Aorta (tissue), 5 donors: ENCODE measurements at places on chromosomes 3 and 15. TPM values are rescaled to one million over a fixed set of nuclear protein-coding genes. Genes with fewer than 3 reads are reported as not detected.

GRCh38 chr3:130728037-130728436 is 18.6 kb downstream of the PIK3R4 start:
- DNase-seq: no peak

DNA sequence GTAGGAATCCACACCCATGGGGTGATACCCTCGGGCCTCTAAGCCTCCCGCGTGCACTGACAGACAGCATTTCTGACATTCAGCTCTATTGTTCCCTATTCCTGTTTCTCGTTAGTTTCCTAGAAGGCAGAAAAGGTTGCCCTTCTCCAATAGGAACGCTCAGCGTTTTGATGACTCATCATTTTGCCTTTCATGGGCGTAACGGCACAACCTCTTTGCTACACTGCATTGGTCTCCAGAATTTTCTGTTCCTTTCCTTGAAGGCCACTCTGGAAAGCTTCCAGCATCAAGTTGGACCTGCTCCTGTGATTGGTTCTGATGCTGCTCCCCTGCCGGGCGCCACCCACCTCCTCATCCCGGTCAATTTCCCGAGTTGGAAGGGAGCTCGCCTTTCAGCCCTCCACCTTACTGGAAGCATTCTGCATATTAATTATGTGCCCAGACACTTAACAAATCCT is 13.0 kb upstream of the TNK2 start:
- DNase-seq: peak; percentile 9

DNA sequence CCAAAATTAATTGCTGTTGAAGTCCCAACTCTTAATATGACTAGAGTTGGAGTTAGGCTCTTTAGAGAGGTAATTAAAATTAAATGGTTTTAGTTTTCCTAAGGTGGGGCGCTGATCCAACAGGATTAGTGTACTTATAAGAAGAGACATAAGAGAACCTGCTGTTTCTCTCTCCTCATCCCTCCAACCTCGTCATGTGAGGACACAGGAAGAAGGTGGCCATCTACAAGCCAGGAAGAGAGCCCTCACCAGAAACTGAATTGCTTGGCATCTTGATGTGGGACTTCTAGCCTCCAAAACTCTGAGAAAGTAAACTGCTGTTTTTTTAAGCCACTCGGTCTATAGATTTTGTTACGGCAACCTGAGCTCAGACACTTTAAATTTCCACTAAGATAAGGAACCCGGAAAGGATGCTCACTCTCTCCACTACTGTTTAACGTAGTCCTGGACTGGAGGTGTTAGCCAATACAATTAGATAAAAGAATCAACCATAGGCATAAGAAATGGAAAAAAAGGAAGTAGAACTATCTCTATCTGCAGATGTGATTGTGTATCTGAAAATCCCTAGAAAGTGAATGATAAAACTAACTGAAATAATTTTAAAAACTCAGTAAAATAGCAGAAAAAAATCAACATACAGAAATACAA is 26.8 kb downstream of the DCBLD2 start:
- DNase-seq: no peak

GRCh38 chr15:36988947-36989346 is 111.4 kb downstream of the MEIS2 start:
- DNase-seq: no peak

DNA sequence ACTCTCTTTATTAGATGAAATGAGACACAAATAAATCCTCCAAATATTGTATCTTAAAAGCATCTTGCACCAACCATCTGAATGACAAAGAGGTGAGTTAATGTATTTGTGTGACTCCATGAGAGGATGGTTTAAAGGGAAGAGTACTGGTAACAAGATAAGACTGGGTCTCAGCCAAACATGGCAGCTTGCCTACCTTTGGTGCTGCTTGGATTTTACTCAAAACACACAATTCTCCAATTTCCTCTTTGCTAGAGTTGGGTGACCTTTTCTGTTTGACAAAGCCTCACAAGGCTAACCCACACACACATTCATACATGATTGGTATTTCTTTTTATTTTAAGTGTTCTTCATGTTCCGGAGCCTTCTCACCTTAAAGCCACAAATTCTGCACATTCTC is 506.4 kb downstream of the FGF12 start:
- DNase-seq: no peak

GRCh38 chr3:156497326-156497725 is 57.6 kb downstream of the SSR3 start:
- no peak for DNase-seq

- no peak for DNase-seq
These were observed 2.0 kb downstream of the MGLL start for GRCh38 chr3:127820221-127820825.

DNA sequence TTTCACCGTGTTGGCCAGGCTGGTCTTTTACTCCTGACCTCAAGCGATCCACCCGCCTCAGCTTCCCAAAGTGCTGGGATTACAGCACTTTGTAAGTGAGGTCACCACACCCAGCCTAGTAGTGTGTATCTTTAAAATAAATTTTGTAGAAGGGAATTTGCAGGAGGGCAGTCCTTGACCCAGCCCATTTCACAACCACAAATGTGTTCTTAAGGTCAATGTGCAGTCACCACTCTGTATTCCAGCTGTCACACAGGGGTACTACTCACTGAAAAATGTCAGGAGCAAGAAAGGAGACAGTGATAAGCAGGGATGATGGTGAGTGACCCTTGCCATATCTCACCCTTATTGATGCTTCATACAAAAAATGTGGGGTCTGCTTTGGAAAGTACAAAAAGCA is 98.5 kb downstream of the FRMD5 start:
- no peak for DNase-seq

GRCh38 chr3:171495413-171495812 is 35.2 kb upstream of the TNIK start:
- DNase-seq: no peak

- no peak for DNase-seq
These were observed 140.4 kb upstream of the CCDC54 start for GRCh38 chr3:107236655-107237337.

GRCh38 chr3:133964547-133964946 is 65.2 kb downstream of the SLCO2A1 start:
- peak; percentile 28 for DNase-seq

DNA sequence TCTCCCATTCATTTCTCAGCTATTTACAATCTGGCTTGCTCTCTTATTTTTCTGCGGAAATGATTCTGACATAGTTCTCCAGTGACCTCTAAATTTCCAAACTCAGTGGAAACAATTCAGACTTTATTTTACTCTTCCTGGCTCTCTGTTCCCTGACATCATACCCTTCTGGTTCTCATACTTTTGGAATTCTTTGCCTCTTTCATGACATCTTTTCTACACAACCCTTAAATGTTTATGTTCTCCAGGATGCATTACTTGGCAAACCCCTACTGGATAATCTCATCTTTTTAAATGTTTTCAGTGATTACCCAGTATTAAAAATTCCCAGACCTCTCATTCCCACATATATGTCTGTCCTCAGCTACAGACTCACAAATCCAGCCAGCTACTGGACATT is 23.9 kb upstream of the PLSCR4 start:
- no peak for DNase-seq

GRCh38 chr3:133038089-133038730 is at the start of gene TMEM108:
Gene TMEM108 (plus strand): TSS chr3:133038391.
- peak; percentile 92 for DNase-seq

DNA sequence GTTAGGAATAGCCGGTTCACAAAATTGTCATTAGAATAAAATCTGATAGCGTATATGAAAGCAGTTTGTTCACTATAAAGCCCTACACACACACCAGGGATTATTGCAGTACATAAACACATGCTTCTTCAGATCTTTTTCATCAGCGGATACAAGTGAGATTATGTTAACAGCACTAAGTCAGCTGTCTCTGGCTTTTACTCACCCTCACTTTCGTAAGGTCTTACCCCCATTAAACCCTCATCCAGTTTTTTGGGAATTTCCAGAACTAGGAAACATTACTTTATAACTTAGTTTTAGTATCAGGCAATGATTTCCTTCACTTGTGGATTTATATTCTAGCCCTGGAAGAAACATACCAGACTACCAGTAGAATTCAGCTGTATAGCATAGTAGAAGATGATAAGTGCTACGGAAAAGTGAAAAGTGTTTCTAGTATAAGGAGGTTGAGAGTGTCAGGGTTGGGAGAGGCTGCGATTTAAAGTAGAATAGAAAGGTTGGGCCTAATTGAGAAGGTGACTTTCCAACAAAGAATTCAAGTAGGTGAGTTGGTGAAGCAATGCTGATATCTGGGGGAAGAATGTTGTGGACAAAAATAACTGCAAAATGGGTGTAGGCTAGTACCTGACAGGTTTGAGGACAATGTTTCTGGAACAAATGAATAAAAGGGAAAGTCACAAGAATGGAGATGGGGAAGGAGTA is 22.7 kb downstream of the TMEM207 start:
- DNase-seq: no peak

GRCh38 chr3:192011137-192011536 is 550.2 kb downstream of the PYDC2 start:
- no peak for DNase-seq

- DNase-seq: no peak
These were observed 13.8 kb downstream of the EXOSC7 start for GRCh38 chr3:44989636-44990373.

DNA sequence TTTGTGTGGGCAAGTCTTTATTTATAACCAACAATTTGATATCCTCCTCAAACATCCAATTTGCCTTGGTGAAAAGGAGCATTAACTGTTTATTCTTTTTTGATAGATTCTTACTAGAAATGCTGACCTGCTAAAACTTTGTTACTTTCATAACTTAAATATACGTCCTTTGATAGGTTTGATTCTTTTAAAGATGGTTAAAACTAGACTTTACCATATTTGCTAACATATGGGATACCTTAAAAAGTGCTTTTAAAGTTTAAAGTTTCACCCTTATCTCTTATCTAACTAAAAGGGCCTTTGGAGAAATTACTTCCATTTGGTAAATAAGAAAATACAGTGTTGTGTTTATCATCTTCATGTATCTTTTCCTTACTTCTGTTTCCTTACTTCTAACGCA is 266.6 kb upstream of the UBE2E1 start:
- DNase-seq: no peak

DNA sequence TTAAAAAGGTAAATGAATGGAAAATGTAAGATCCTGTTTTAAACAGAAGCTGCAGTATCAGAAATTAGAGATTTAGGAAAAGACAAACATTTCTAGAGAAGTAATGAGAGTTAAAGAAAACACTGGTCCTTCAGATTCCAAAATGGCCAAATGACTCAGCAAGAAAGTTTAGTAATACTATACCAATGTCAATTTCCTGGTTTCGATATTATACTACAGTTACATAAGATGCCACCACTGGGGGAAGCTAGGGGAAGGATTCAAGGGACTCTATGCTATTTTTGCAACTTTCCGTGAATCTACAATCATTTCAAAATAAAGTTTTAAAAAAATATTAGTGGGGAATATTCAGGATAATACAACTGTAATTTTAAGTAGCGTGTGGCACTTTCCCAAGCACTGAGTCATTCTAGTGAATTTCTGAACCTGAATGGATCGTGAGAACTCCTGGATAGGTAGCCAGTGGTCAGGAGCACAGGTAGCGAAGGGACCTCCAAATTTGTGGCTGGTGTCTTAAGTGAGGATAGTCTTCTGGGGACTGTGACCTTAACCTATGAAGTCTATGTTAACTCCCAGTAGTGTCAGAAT is 37.6 kb downstream of the TMCC1 start:
- no peak for DNase-seq

- DNase-seq: no peak
These were observed 199.4 kb upstream of the PPP2R3A start for GRCh38 chr3:135766115-135766514.

DNA sequence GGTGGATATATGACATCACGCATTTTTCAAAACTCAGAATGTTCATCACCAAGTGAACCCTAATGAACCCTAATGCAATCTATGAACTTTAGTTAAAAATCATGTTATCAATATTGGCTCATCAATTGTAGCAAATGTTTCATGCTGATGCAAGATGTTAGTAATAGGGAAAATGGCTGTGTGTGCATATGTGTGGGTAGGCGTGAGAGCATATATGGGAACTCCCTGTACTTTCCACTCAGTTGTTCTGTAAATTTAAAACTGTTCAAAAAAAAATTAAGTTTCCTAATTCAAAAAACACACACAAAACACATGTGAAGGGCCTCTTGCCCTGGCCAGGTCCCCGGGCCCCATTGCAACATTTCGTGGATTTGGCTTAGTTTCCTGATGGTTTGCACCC is 89.7 kb upstream of the PROK2 start:
- no peak for DNase-seq

DNA sequence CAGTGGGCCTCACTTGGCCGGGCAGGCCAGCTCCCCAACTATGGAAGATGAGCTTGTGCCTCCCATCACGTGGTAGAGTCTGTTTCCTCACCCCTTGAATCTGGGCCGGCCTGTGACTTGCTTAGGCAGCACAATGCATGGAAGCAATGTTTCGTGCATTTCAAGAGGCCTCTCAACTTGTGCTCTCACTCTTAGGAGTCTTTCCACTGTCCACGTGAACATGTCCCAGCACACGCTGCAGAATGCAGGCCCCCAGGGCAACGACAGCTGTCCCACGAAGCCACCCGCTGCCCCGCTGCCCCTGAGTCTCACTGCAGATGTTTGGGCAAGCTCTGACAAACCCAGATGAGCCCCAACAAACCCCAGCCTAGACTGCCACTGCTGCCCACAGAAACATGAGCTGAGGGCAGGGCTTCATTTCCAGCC is 27.2 kb upstream of the SLC41A3 start:
- peak; percentile 55 for DNase-seq

DNA sequence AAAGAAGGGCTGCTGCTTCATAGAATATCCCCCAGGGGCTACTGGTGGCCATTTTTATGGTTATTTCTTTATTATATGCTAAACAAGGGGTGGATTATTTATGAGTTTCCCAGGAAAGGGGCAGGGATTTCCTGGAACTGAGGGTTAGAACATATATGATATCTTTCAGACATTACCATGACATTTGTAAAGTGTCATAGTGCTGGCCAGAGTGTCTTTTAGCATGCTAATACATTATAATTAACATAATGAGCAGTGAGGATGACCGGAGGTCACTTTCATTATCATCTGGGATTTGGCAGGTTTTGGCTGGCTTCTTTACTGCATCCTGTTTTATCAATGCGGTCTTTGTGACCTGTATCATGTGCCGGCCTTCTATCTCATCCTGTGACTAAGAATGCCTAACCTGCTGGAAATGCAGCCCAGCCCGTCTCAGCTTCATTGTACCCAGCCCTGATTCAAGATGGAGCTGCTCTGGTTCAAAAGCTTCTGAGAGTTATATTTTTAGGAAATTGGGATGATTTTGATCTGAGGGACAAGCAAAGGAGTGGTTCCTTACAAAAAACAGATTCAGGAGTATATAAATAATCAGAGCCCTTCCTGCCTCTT is 9.1 kb upstream of the ZBTB20 start:
- DNase-seq: no peak

GRCh38 chr3:151276687-151277042 is 1.7 kb downstream of the P2RY14 start:
- DNase-seq: no peak

The AMOTL2 gene
- total RNA-seq: 118 TPM

The CKMT1B gene
- total RNA-seq: not detected

The SCAPER gene
- 37.8 TPM for total RNA-seq

The RARRES1 gene
- total RNA-seq: 323 TPM

The MDFIC2 gene
- total RNA-seq: not detected

The FMN1 gene
- total RNA-seq: 23.4 TPM

The TUBGCP5 gene
- 13.7 TPM for total RNA-seq

The NCKIPSD gene
- 31.9 TPM for total RNA-seq

The ZMAT3 gene
- total RNA-seq: 27.3 TPM

The MED12L gene
- 2.3 TPM for total RNA-seq

The CPNE9 gene
- total RNA-seq: not detected

The TGM4 gene
- not detected for total RNA-seq

The GPR27 gene
- 2.1 TPM for total RNA-seq

The PLSCR2 gene
- total RNA-seq: 1.4 TPM

The MINAR1 gene
- total RNA-seq: 0.91 TPM

The GLT8D1 gene
- 28.7 TPM for total RNA-seq

The SNTN gene
- not detected for total RNA-seq
